ENCODE measurements at places on chromosomes 7 and 10.

DNA sequence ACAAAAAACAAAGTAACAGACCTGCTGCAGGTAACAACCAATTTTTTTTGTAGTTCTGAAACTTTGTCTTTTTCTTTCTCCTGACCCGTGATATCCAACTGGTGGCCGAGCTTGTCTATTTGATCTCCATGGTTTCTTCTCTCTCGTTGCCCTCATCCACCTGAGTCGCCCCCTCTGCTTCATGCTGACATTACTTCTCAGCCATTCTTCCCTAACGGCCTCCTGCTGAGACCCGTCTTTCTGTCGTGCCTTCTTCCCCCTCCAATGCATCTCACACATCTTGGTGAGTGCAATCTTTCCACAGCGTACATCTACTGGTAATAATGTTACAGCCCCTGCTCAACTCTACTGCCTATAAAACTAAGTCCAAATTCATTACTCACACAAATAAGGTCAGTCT lies 352.9 kb downstream of the RNLS start:
- no peak for DNase-seq

GRCh38 chr10:5614155-5614721 lies 52.2 kb downstream of the ASB13 start:
- no peak for DNase-seq

GRCh38 chr10:4784667-4785333 lies 41.2 kb upstream of the AKR1E2 start:
- no peak for DNase-seq

GRCh38 chr7:91168871-91169829 lies 95.1 kb upstream of the FZD1 start:
- DNase-seq: no peak

DNA sequence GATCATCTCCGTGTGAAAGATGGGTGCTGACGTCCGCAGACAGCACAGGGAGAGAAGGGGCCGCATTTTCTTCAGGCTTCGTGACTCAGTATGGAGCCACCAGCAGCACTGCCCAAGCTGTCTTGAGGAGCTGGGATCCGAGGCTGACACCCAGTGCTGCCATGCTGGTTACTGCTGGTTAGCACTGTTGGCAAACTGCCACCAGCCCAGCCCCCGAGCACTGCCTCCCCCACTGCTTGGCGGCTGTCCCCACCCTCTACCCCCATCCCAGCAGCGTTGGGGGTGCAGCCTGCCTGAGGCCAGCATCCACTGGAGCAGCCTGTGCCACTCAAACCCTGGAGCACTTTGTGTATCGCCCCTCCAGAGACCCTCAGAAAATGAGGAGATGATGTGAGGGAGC lies 35.8 kb upstream of the EN2 start:
- no peak for DNase-seq

GRCh38 chr10:4561296-4561695 lies 264.7 kb upstream of the AKR1E2 start:
- DNase-seq: no peak

DNA sequence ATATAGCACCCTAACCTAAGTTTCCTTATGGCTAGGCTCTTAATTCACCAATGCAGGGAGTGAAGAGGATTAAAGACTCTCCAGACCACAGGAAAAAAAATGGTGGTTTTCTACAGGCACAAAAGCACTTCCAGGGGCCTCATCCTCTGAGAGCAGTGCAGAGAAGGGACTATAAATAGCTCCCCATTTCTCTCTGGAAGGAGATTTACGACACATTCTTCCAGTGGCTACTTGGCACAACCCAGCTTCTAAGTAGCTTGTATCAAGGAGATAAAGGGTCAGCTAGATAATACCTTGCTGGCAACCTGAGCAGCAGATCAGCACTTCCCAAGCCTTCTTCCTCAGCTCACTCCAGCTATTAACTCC lies 73.5 kb downstream of the CRPPA start:
- DNase-seq: no peak

DNA sequence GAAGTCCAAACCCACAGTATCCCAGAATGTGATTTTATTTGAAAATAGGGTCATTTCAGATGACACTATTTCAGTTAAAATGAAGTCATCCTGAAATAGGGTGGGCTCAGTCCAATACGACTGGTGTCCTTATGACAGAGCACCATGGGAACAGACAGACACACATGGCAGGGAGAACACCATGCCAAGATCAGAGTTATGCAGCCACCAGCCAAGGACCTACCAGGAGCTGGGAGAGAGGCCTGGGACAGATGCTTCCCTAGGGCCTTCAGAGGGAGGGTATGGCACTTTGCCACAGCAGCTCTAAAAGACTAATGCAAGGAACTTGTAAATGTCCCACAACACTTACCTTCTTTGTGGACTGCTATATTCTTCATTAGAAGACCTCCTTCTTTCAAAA lies 226.5 kb downstream of the NEBL start:
- DNase-seq: no peak

GRCh38 chr7:82384779-82385178 lies 58.8 kb downstream of the CACNA2D1 start:
- DNase-seq: no peak

DNA sequence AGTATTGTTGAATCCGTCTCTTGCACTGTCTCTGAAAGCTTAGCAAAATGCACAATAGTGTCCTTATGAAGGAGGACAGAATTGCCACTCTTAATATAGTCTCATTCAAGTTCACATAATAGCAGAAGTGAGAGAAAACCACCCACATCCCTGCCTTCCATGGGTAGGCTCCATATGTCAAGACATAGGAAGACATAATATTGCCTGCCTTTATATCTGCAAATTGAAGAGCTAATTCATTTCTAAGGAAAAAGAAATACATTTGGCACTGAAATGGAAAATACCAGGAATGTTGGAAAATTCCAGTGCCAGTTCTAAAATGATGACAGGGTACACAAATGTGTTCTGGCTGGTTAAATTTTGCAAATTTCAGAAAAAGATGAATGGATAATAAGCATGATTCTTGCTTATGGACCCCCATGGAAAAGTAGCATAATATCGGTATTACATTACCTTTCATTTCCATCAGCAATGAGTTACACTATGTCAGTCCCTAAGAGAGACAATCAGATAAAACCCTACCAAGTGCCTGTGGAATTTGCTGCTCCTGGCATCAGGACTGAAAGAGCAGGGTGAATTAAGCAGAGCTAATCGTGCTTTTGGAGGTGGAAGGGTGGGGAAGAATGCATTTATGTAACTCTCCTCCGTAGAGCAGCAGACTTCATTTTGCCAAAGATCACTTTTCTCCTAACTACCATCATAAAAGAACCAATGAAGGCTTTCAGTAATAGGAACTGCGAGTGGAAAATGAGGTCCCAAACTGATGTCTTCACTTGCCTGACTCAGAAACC lies 312.6 kb downstream of the FGFR2 start:
- no peak for DNase-seq

DNA sequence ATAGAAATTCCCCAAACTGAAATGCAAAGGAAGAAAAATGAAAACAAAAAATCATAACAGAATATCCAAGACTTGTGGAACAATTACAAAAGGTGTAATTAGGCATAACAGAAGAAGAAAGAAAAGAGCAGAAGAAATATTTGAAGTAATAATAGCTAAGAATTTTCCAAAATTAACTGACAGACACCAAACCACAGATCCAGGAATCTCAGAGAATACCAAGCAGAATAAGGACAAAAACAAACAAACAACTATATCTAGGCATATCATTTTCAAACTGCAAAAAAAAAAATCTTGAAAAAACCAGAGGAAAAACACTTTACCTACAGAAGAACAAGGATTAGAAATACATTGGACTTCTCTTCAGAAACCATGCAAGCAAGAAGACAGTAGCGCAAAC lies 25.5 kb downstream of the CFAP70 start:
- no peak for DNase-seq

- no peak for DNase-seq
Observed at GRCh38 chr10:119025336-119025735, 4.2 kb upstream of the NANOS1 start.

GRCh38 chr10:87053111-87053510 lies 33.0 kb downstream of the FAM25A start:
- peak; percentile 32 for DNase-seq

- DNase-seq: no peak
Observed at GRCh38 chr7:48454750-48455192, 283.5 kb downstream of the ABCA13 start.

DNA sequence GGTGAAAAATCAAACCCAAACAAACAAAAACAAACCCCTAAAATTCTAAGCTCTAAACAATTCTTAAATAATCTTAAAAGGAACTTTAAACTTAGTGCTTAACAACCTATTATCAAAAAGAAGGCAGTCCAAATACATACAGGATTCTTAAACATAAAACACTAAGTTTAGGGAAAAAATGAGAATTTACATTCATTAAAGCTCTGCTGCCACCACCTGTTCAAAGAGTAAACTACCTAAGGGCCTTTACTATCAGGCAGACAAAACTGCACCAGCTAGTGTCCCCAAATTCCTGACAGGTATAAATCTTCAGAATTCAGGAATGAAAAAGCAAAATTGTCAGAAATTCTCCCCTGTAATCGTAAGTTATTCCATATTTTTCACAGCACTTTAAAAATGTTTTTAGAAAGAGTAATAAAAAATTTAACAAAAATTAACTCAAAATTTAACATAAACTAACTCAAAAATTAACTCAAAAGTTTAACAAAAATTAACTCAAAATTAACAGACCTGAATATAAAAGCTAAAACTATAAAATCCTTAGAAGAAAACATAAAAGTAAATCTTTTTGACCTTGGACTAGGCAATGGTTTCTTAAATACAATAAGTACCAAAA lies 55.1 kb downstream of the PDZD8 start:
- DNase-seq: no peak
